ENCODE measurements at places on chromosomes 7 and 10.
A peak's percentile ranks its signal among the peaks of the same experiment; 100 is the strongest.

DNA sequence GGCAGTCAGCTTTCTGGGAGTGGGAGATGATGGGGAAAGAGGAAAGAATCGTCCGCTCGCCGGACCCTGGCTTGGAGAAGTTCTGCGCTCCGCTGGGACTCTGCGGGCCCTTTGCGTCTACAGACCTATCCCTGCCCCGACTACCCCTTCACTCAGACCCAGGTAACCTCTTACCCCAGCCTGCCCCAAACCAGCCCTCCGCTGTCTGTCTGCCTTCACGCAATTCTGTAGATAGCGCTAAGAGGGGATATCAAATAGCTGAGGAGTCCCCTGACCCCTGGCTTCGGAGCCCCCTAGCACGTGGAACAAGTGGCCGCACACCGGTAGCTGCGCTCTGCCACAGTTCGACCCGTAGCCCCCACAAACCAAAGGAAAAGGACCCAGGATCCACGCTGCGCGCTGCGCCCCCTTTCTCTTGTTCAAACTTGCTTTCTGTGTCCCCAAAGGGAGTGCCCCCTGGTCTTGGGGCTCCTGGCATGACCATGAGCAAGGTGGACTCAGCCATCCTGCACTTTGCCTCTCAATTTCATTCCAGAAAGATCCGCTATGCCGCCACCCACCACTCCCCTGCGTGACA is 7.0 kb downstream of the HOXA4 start:
- peak; percentile 54 for DNase-seq

GRCh38 chr7:156903232-156903909 is 10.4 kb upstream of the LMBR1 start:
- no peak for DNase-seq

DNA sequence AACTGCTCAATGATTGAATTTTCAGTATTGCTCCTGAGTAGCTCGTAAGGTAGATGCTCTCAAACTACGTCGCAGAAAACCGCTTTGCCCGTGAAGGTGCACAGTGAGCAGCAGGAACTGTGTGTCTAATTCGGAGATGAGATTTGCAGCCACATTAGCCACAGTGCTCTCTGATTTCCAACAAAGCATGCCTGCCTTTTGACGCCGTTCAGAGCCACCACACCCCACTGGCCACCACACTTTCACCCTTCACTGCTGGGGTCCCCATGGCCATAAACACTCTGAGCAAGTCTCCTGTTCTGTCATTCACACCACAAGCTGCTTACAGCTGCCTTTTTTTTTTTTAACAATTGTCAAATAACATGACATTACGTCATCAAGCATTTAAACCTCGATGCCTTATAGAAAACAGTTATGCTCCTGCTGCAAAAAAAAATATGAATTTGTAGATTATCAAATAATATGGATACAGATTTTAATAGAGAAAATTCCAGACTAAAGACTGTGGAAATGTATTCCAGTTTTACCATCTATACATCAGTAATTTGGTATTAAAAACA is 578.8 kb upstream of the PFKP start:
- DNase-seq, result no peak

- DNase-seq, result no peak
Measured at GRCh38 chr10:132566892-132567291, 29.3 kb downstream of the INPP5A start.

GRCh38 chr10:99685597-99685967 is 26.3 kb downstream of the ENTPD7 start:
- no peak for DNase-seq

- DNase-seq, result no peak
Measured at GRCh38 chr7:157375410-157375809, 38.6 kb downstream of the DNAJB6 start.

DNA sequence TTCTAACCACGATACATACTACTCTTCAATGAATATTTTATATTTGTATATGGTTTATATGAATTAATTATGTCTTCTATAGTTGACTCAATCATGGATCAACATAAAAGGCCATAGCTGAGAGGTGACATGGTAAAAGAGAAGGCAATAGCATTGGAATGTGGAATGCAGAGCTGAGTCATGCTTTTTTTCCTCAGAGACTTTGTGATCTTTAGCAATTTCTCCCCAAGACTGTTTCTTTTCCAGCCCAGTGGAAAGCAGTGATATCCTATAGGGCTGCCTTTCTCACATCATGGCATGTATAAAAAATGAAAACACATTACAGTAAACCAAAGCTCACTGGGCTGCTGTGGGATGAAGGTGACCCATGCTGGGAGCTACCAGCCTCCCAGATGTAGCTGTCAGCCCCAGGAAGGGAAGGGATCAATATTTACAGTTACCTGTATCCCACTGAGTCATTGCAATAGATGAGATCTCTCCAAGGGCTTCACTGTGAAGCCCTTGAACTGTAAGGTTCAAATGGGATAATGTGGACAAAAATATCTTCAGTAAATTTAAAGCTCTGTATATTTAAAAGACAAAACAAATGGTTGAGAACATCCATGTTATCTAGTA is 30.2 kb downstream of the SLC39A12 start:
- no peak for DNase-seq

- DNase-seq, result no peak
Measured at GRCh38 chr7:98598846-98599615, 18.1 kb upstream of the NPTX2 start.

DNA sequence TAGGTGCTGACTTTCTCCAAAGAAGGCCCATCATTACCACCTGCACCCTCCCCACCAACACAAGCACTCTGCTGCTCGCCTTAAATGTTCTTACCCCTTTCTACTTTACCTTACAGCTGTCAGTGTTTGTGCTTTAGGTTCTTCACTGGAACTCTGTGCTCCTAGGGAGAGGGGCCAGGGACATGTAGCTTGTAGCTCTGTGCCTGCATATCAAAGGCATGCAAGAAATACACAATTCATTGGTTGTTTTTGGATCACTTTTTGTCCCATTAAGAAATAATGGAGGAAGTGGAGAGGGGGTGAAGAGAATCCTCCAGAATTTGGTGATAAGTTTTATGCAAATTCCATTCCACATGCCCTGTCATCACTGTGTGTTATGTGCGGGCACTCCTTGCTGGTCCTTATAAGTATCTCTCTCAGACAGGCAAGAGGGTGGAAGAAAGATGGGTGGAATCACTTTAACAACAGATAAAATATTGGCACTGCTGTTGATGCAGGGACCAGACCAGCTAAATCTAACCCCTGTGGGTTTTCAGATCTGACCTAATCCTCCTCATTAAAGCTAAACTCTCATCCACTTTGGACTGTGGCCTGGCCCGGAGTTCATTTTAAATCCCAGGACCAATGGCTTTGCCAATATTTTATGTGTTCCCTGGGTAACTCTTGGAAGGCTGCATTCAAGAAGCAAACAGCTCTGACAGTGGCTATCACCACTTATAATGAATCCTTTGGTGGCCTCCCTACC is 375.8 kb upstream of the NFE2L3 start:
- no peak for DNase-seq

DNA sequence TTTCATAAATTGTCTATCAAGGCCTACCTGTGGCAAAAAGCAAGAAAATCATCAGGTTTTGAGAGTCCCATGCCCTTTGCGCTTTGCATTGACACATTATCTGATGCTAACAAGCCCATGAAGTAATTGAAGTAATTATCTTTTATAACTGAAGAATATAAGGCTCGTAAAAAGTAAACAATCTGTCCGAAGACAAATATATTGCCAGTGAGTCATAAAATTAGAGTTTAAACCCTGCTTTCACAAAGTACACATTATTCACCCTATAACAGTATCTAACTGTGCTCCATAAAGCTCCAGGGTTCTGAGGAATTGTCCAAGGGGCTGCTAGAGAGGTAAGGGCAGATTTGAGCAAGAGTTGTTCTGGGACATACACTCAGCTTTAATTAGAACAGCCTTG is 102.3 kb upstream of the PPP1R3A start:
- DNase-seq, result no peak

DNA sequence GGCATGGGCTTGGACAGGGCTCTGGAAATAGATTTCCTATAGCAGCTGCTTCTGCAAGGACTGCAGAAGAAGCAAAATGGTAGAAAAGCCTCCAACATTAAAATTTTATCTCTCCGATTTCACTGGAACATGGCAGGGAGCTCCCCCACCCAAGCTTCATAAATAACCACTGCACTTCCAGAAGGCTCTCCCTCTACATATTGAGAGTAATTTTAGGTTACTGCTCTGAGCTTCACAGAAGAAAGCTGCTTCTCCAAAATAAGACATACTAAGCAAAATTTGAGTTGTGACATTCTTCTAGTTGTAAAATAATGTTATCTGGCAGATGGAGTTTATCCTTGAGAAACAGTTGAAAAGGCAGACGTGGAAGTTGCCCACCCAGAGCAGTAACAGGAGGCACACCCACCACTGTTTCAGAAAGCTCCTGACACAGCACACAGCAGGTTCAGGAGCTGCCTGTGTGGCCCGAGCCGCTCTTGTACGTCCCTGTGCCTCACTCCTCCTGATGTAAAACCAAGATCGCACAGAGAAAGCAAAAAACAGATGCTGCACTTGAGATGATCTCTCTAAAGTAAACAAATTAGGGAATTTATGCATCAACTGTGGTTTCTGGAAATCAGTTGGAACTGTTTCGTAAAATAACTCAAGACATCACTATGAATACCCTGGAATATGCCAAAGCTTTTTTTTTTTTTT is 621.0 kb downstream of the PARD3 start:
- DNase-seq, result no peak

DNA sequence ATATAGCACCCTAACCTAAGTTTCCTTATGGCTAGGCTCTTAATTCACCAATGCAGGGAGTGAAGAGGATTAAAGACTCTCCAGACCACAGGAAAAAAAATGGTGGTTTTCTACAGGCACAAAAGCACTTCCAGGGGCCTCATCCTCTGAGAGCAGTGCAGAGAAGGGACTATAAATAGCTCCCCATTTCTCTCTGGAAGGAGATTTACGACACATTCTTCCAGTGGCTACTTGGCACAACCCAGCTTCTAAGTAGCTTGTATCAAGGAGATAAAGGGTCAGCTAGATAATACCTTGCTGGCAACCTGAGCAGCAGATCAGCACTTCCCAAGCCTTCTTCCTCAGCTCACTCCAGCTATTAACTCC is 73.5 kb downstream of the CRPPA start:
- no peak for DNase-seq

GRCh38 chr7:151322906-151323305 is 18.7 kb upstream of the NUB1 start:
- no peak for DNase-seq

DNA sequence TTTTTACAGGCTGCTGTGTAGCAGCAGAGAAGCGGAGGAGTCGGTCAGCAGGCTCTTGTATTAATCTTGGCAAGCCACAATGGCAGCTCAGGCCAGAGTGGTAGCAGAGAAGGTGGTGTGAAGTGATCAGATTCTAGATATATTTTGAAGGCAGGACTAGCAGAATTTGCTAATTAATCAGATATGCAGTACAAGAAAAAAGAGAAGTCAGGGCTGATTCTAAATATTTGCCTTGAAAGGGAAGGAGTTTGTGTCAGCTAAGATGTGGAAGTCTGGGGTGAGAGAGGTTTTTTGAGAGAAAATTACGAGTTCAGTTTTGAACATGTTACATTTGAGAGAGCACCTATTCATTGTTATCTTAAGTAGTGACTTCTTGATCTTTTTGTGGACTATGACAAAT is 176.3 kb downstream of the WNT2 start:
- DNase-seq, result no peak

DNA sequence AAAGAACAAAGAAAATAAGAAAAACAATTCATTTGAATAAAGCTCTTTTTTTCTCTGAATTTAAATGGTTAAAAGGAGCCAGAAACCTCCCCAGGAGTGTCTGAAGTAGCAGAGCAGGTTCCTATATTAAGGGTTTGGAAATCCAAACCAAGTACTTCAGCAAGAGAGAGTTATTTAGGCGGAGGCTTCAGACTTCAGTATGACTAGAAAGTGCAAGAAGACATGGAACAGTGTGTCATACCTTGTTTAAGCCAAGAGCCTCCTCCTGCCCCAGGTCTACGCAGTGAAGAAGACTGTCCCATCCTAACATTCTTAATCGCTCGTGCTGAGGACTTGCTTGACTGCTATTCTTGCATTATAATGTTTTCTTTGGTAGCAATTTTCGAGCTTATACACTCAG is 51.3 kb downstream of the ODAD2 start:
- DNase-seq, result no peak

- no peak for DNase-seq
Measured at GRCh38 chr7:29434380-29434768, 129.3 kb upstream of the PRR15 start.

GRCh38 chr10:48685731-48686130 is 1.1 kb downstream of the WDFY4 start:
- DNase-seq, result no peak

GRCh38 chr7:1237704-1238255 is 5.1 kb downstream of the UNCX start:
- DNase-seq, result no peak

GRCh38 chr7:47941136-47941844 is 7.0 kb downstream of the PKD1L1 start:
- DNase-seq, result no peak

GRCh38 chr7:142812437-142813215 is 41.9 kb downstream of the PRSS2 start:
- DNase-seq, result no peak

DNA sequence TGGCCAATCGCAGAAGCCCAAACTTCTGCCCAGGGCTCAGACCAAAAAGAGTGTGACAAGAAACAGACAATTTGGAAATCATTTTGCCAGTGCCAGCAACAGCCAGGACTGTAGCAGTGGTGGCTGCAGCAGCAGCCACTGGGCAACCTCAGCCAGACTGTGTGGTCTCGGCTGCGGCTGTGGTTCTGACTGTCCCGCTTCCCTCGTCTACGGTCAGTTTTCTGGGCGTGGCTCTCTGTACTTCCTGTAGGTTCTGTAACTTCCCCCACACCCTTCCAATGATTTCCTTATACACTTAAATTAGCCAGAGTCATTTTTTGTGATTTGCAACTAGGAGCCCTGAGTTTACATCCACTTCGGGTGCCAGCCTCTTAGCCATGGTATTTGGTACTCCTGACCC is 39.9 kb downstream of the CYTH3 start:
- no peak for DNase-seq

GRCh38 chr10:56586461-56586891 is 225.4 kb upstream of the ZWINT start:
- no peak for DNase-seq

- DNase-seq, result no peak
Measured at GRCh38 chr10:59033622-59034021, 142.8 kb upstream of the PHYHIPL start.

DNA sequence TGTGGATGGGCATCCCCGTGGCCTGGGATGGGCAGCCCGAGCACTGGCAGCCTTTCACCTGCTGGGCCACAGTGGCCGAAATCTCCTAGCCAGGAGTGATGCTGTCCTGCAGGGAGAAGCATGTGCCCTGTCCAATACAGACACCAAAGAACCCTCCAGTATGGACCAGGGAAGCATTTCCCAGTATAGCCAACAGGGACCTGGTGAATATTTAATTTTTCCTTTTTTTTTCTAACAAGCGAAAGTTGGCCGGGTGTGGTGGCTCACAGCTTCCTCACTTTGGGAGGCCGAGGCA is 11.0 kb downstream of the IMPDH1 start:
- DNase-seq, result no peak

Measured in left forelimb (tissue), 1 donor.